H1 (cell line): ENCODE measurements at places on chromosomes 6 and 20. TPM values are rescaled to one million over a fixed set of nuclear protein-coding genes. Genes with fewer than 3 reads are reported as not detected.

DNA sequence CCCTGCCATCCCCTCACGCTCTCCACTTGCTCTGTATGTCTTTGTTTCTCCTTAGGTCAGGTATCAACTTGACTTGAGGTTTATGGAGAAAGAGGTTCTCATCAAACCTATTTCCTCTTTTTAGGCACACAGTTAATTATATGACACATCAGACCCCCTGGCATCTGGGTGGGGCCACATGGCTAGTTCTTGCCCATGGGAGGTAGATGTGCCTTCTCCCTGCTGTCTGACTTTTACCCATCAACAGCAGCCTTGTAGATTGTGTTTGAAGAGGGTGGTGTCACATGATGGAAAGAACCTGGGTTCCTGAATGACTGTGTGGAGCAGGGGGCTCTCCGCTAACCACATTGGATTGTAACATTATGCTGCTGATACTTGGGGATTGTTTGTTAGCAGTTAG lies 7.2 kb upstream of the UQCC2 start:
- DNase-seq: no peak

- no peak for DNase-seq
Observed at GRCh38 chr6:157056275-157056674, 267.0 kb downstream of the TMEM242 start.

GRCh38 chr6:26170181-26170580 lies 83.0 kb downstream of the HFE start:
- no peak for DNase-seq

GRCh38 chr20:14223806-14224205 lies 113.6 kb downstream of the FLRT3 start:
- DNase-seq: no peak

Gene FKBP1A
- polyA plus RNA-seq: 583 and 685 TPM in 2 replicates

DNA sequence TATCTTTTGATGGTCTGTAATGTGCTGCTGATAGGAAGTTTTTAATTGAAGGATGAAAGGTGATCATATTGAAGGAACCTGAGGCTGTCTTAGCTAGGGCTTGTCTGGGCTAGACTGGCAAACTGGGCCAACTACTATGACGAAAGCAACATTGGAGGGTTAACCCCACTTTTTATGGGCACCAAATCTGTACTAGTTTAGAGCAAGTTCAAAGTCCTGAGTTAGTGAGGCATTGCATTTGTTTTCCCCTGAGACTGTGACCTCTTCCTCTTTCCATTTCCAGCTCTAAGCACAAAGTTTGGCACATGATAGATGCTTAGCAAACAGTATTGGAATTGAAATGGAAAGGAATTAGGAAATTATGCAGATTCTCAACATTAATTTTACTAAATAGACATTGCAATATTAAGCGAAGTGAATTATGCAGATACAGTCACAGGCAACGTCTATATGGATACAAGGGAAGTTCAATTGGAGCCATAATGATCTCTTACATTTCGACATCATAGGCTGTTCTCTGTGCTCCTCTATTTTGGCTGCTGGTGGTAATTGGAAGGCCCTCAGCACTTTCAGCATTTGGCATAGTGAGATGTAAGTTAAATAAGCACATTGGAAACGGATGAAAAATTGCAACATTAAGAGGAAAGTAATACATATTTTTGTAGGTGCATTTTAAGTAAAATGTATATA lies 22.2 kb downstream of the CEP57L1 start:
- no peak for DNase-seq

DNA sequence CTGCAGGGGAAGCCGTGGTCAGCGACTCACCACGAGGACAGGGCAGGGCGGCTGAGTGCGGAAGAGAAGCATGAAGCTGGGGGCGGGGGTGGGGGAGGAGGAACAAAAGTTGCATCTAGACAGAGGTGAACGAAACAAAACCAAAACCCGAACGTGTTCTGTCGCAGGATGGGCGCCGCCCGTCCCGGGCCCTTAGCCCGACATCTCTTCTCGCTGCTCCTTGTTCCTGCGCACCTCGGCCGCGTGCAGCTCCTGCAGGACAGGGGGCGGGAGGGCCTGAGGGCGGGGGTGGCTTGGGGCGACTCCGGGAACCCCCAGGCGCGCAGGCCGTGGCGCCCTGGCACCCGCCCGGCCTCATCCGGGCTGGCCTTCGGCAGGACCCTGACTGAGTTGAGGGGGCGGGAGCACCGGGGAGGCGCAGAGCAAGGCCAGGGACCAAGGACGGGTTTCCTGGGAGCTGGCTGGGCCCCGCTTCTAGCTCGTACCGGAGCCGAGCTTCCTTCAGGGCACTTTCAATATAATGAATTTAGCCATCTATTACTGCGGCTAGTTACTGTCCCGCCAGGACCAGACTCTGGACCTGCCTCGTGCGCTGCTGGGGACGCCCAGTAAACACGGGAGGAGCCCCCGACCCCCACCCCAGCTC lies 12.0 kb downstream of the STMN3 start:
- DNase-seq: no peak

- DNase-seq: no peak
Observed at GRCh38 chr6:96704713-96705112, 132.6 kb downstream of the GPR63 start.

GRCh38 chr20:53876470-53876869 lies 193.9 kb downstream of the BCAS1 start:
- no peak for DNase-seq

Gene USP49
- polyA plus RNA-seq: 6.9 and 10.8 TPM in 2 replicates

DNA sequence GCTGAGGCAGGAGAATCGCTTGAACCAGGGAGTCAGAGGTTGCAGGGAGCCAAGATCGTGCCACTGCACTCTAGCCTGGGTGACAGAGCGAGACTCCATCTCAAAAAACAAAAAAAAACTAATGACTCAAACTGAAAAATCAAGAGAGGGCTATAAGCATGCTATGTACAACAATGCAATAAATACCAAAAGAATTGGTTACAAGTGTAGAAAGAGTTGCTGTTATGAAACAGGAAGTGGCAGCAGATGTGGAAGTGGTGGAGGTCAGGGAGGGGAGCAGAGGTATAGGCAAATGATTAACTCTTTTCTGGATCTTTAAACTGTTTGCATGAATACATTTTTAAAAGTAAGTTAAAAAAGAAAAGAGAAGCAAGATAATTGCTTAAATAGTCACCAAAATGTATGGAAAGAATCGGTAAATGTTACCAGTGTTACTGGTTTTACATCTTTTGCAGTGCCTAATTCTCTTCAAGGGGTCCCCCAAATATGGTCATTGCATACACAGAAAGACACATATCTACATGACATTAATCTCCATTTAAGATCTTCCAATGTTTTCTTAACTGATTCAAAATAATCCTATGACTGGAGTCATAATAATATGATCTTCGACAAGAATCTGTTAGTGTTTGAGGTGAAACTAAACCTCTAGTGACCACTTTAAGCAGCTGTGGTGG lies 15.0 kb downstream of the CALHM6 start:
- DNase-seq: no peak

- DNase-seq: no peak
Observed at GRCh38 chr20:24681634-24682495, 212.4 kb downstream of the SYNDIG1 start.

Gene TCP1
- 117 and 138 TPM in 2 replicates for polyA plus RNA-seq

DNA sequence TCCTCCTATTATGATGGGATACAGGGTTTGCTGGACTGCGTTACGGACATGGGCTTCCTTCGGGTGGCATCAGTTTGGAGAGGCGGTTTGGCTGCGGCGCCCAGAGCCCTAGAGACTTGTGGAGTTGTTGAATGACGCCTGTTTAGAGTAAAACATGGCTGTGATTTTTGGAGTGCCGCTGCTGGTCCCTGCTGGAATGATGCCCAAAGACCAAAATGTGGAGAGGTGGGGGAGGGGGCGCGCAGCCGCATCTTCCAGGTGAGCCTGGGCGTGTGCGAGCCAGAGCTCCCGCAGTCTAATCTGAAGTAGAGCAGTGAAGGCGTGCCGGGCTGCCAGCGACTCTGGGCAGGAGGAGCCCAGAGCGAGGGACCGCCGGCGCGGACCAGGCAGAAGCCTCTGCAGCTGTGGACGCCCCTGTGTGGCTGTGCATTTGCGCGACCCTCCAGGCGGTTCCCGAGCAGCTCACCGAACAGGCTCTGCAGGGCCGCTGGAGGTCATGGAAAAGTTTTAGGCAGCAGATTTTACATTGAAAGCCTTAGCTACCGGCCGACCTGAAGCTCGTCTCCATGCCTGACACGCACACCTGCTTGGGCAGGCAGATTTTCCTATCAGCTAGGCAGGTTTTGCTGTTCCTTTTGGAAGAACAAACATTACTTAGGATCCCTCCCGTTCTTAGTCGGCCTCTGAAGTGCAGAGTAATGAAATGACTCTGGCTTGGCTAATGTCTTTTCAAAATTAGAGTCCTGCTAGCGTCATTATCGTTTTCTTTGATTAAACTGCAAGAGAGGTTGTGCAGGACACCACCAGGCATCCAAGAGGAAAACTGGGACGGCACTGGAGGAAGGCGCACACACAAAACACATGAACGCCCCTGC lies 298.2 kb downstream of the PHACTR1 start:
- no peak for DNase-seq

DNA sequence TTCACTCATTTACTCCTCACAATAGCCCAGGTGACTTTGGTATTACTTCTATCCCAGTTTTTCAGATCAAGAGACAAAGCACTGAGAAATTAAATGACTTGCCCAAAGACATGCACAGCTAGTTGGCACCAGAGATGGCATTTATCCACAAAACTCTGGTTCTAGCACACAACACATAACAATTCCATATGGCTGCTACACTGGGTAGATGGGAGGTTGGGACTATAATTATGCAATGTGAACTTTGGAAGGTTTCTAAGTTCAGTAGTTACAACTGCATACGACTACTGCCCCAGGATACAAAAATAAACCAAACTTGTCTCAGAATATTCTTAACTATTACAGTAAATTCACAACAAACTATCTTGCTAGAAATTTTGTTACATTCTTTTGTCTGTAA lies 54.2 kb upstream of the MLIP start:
- DNase-seq: no peak

- DNase-seq: no peak
Observed at GRCh38 chr20:4256874-4257273, 241.5 kb upstream of the RNF24 start.

Gene VSX1
- 0.05 and 0.14 TPM in 2 replicates for polyA plus RNA-seq
